ENCODE measurements at places on chromosomes 3 and 15. TPM values are rescaled to one million over a fixed set of nuclear protein-coding genes. Genes with fewer than 3 reads are reported as not detected.

DNA sequence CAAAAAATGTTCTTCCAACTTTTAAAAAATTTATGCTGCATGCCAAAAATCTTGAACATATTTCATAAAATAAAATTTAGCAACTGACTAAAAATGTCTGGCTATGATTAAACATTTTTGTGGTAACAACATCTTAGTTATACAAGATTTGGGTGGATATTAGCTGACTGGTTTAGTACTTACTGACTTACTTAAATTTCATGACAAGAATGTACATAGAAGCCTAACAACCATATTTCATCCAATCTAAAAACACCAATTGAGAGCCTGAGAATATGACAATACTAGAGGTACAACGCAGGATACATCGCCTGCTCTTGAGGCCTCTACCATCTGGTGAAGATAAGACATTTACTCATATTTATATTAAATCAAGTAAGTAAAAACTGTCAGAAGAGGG is 34.6 kb downstream of the GNB4 start:
- DNase-seq = no peak

- no peak for DNase-seq
These were observed 66.7 kb upstream of the GATA2 start for GRCh38 chr3:128559486-128560225.

DNA sequence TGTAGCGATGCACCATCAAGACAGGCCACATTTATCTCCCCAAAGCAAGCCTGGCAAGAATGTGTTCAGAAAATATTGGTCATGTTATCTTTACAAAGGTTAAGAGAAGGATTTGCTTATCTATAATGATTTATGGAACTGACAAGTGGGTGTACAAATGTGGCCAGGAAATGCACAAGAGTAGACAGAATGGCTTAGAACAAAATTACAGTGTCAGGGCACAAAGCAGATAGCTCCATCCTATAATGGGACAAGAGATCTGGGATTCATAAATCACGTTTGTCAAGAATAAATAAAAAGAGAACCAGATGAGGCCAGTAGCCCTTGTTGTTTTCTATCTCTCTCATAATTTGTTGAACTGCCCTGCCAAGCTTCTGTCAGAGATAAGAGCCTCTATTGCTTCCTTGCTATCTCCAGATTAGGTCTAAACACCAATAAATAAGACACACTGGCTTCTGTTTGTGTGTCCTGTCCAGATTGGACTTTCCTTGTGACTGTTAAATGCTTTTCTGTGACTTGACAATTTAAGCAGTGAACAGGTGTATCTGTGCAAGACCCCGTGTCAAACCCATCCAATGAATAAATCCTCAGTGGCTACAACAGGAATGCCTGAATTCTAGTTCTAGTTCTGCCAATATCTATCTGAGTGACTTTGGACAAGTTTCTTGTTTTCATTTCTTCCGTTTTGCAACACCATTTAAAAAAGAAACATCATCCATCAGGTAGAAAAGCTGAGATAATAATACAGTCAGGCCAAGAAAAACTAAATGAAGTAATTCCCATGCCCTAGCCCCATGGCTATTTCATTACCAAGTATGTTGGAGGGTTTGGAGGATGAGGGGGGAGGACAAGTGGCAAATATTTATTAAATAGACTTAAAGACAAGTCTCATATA is 157.2 kb downstream of the DCLK3 start:
- DNase-seq = no peak

GRCh38 chr3:184691397-184692231 is 20.2 kb downstream of the MAGEF1 start:
- DNase-seq = peak; percentile 44

GRCh38 chr15:70424937-70425411 is 327.3 kb upstream of the TLE3 start:
- DNase-seq = no peak

GRCh38 chr3:165406425-165406824 is 210.2 kb upstream of the SLITRK3 start:
- DNase-seq = no peak

DNA sequence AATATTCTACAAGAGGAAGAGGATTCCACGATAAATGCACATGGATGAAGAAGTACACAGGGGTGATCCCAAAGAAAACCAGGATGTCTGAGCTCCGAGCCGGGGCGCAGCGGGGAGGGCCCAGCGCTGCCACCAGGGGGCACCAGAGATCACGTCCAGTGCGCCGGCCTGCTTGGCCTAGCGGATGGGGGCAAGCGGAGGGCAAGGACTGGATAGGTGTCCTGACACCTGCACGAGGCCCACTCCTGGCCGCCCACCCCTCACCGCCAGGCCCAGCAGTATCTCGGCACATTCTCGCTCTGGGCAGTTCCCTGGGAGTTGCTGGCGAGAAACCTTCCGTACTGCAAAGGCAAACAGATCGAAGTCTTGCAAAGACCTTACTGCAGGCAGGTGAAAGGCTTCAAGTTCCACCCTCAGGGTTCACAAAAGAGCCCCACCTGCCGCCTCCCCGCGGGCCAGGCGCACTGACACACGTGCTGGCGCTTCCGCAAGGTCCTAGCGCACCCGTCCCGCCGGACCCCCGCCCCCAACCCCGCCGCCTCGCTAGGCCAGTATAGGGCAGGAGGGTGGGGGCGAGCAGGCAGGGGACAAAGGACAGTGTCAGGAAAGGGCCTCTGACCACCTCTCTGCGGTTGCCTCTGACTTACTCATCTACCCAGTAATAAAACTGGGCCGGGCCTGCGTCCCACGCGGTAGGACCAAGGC is 3.3 kb downstream of the ANKRD63 start:
- peak; percentile 86 for DNase-seq

GRCh38 chr15:90860942-90861675 is 7.3 kb upstream of the FURIN start:
- no peak for DNase-seq

DNA sequence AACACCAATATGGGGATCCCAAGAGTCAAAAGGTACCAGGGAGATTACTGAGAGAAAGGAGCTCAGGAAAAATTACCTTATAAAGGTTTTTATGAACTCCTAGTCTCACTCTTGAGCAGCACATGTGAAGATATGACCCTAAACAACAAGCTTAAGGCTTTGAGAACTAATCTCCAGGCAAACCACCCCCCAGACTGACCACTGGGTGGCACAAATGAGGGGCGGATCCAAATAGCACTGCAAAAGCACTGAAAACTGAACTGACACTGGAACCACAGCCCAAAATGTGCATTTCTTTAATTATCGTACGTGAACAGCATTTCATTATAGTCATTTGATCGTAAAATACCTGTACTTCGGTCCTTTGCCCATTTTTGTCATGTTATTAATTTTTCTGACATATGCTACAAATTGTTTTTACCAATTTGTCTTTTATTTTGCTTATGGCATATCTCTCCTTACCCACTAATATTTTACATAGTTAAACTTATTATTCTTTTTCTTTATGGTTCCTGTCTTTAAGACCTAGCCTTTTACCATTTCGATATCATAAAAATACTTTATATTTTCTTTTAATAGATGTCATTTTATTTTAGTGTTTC is 31.5 kb upstream of the TFDP2 start:
- no peak for DNase-seq

GRCh38 chr3:34449305-34449704 is 650.9 kb downstream of the PDCD6IP start:
- no peak for DNase-seq

- DNase-seq = no peak
These were observed 46.7 kb upstream of the PYDC2 start for GRCh38 chr3:191414286-191414685.

DNA sequence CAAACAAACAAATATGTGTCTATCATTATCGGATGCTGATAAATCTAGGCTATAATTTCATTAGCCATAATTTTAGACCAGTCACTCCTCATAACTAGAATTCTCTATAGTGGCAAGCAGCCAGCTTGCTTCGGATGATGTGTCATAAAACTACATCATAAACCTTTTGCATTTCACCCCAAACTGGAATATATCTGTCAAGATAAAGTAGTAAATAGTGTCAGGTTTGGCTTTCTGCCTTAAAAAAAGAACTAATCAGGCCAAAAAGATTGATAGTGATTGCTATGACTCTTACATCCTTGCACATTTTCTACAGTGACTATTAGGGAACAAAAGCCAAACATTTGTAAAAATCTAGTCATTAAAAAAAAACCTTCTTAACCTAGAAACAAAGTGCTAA is 51.0 kb downstream of the DPPA2 start:
- DNase-seq = no peak

DNA sequence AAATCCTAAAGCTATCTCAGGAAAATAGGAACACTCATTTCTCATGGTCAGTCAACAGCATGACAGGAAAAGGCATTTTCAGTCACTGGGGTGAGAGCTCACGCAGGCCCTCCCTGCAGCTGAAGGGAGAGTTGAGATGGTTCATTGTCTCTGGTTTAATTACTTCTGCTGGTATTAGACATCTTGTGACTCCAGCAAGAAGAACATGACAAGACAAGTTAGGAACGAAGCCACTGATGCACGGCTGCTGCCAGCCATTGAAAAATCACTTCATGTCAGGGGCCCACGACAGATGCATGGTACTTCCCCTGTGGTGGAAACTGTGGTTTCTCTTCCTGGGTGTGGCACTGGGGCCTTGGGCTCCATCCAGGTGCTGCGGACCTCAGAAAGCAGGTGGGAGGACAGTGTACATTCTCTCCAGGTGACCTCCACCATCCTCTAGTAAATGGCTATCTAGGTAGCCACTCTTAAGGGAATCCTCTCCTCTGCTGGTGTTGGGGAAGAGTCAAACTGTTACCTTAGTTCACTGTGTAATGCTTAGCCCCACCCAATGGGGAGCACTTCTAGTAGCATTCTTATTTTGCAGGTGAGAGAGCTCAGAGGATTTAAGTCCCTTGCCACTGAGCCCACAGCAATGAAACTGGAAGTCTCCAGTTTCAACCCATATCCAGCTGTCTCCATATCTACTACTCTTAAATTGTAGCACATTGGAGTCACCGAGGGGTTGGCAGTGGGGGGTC is 274.2 kb downstream of the LRTM1 start:
- no peak for DNase-seq

- no peak for DNase-seq
These were observed 157.3 kb downstream of the IGF1R start for GRCh38 chr15:98805434-98806274.

GRCh38 chr15:37638116-37638515 is 296.3 kb upstream of the TMCO5A start:
- no peak for DNase-seq

DNA sequence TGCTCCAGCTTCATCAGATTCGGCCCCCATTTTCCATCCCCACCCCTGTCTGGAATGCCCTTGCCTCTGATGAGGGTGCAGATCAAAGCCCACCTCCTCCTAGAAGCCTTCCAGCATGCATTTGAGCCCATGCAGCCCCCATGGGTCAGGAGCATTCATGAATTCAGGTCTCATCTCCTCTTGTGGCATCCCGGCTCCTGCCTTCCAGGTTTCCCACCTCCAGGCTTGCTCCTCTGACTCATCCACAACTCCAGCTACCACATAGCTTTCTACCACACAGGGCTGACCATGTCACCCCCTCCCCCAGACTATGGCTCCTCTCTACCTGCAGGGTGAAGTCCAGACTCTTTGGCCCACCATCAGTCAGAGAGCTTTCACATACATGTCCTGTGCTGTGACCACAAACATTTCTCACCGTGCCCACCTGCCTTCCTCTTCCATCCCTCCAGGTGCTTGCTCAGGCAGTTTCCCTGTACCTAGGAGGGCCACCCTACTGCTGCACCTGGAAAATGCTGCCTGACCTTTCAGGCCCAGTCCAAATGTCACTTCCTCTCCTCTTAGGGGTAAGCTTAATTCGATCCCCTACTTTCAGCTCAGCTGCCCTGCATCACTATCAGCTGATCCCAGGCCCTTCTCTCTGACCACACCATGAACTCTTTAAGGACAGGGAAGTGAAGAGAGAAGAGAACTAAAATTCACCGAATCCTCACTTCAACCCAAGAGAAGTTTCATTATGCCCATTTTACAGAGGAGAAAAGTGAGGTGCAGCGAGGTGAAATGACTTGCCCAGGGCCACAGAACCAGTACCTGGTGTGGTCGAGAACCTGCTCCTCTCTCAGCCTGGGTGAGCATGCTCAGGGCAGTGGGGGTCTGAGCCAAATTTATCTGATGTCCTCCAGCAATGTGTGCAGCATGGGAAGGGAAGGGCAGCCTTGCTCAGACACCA is 13.7 kb upstream of the FGD5 start:
- no peak for DNase-seq

DNA sequence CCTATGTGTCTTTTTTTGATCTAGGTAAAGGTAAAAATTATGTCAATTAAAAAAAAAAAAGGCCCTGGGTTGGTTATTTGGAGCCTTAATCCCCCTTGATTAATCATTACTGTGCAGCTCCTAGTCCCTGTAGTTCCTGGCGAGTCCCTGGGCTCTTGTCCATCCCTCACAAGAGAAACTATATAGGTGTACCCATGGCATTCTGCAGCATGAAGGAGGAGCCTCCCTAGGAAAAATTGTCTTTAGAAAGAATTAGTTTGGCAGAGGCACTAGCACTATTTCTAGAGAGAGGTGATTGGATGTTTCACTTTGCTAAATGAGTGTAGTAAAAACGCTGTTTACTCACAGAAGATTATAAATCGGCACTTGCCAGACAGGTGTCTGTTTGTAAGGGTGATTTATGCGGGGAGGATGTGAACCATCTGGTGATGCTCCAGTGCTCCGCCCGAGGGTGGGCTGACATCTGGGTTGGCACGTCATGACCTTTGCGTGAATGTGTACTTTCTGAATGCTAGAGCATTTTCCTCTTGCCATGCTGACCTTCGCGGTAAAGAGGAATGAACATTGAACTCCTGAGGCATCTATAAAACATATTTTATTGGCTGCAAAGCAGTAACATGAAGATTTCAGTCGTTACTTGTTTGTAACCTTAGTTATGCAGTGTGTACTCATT is 12.6 kb downstream of the PLCL2 start:
- no peak for DNase-seq

DNA sequence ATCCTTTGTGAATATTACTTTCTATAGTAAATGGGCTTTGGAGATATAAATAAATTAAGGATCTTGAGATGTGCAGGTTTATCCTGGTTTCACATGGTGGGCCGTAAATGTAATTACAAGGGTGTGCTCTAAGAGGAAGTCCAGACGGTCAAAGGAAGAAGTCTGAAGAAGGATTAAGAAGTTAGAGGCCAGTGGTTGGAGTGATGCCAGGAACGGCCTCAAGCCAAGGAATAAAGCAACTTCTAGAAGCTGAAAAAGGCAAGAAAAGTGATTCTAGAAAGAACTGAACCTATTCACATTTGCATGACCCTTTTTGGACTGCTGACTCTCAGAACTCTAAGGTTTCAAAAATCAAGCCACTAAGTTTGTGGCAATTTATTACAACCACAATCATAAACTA is 981.3 kb upstream of the ALCAM start:
- DNase-seq = peak; percentile 43

GRCh38 chr15:79466488-79466887 is 34.4 kb downstream of the MINAR1 start:
- no peak for DNase-seq

GRCh38 chr15:41284427-41285177 is 47.8 kb downstream of the OIP5 start:
- peak; percentile 30 for DNase-seq

The PDE12 gene
- 11.0 TPM for total RNA-seq

The ACKR2 gene
- total RNA-seq = 0.92 TPM

The ITIH1 gene
- not detected for total RNA-seq

The RTP1 gene
- total RNA-seq = not detected

The RBP2 gene
- total RNA-seq = not detected

The ITPKA gene
- 6.0 TPM for total RNA-seq

The ATXN7 gene
- 12.6 TPM for total RNA-seq

The NR2E3 gene
- not detected for total RNA-seq

The PRKCI gene
- 15.8 TPM for total RNA-seq

The GATA2 gene
- total RNA-seq = 8.0 TPM

The SPINT1 gene
- total RNA-seq = 1.0 TPM

The FSIP1 gene
- 1.0 TPM for total RNA-seq

The FANCD2 gene
- 1.6 TPM for total RNA-seq

The DOCK3 gene
- total RNA-seq = 3.8 TPM

The BOC gene
- 5.5 TPM for total RNA-seq
